NCI-H2081 treated with DMSO at 0.1 percent for 48 hours (cell line): ENCODE measurements at places on chromosomes 1 and 21.

GRCh38 chr21:35696644-35697043 lies 363.7 kb downstream of the SETD4 start:
- DNase-seq: no peak

DNA sequence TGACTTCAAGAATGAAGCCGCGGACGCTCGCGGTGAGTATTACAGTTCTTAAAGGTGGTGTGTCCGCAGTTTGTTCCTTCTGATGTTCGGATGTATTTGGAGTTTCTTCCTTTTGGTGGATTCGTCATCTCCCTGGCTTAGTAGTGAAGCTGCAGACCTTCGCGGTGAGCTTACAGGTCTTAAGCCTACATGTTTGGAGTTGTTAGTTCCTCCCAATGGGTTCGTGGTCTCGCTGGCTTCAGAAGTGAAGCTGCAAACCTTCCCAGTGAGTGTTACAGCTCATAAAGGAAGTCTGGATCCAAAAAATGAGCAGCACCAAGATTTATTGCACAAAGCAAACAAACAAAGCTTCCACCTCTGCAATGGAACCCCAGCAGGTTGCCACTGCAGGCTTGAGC lies 14.7 kb downstream of the LDLRAD1 start:
- no peak for DNase-seq

GRCh38 chr1:23593556-23594148 lies 34.4 kb upstream of the ID3 start:
- DNase-seq: peak; percentile 21

DNA sequence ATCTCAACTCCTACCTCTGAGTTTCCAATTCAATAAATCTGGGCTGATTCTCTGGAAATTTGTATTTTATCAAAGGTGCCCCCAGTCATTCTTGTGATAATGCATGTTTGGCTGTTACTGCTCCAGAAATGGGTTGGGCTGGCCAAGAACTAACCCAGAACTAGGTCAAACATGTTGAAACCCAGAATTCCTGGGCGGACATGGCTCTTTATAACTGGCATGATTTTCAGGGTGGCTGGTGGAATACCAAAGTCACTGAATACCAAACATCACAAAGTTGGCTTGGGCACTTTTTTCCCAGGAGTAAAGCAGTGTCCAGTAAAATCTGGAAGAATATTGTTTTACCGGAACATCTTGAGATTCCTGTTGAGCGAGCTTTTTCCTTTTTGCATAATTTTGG lies 89.4 kb upstream of the S1PR1 start:
- no peak for DNase-seq

GRCh38 chr1:208312706-208313105 lies 68.5 kb upstream of the PLXNA2 start:
- DNase-seq: no peak
